Activated CD8-positive, alpha-beta memory T cell treated with anti-CD3 and anti-CD28 coated beads, Interleukin-2, amount 10 ng/mL, durations not matched to agents 7 days and 5 days (primary cell): ENCODE measurements at places on chromosomes 3 and 15.

GRCh38 chr15:84023636-84024035, 211.9 kb upstream of the GOLGA6L4 start:
- H3K4me3 ChIP-seq = no peak overlapping the region
- no peaks in the 10 kb centered on the region for H3K36me3 ChIP-seq
- no peaks in the 10 kb centered on the region for H3K4me1 ChIP-seq
- no peak overlapping the region for H3K27ac ChIP-seq

DNA sequence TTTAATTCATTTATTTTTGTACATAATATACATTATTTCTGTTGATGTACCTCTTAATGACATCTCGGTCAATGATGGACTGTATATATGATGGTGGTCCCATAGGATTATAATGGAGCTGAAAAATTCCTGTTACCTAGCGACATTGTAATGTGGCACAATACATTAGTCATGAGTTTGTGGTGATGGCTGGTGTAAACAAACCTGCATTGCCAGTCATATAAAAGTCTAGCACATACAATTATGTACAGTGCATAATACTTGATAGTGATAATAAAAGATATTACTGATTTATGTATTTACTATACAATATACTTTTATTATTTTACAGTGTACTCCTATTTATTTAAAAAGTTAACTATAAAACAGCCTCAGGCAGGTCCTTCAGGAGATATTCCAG, 15.1 kb downstream of the TTC14 start:
- no peaks in the 10 kb centered on the region for H3K27me3 ChIP-seq
- no peak for DNase-seq
- H3K4me1 ChIP-seq = no peaks in the 10 kb centered on the region

DNA sequence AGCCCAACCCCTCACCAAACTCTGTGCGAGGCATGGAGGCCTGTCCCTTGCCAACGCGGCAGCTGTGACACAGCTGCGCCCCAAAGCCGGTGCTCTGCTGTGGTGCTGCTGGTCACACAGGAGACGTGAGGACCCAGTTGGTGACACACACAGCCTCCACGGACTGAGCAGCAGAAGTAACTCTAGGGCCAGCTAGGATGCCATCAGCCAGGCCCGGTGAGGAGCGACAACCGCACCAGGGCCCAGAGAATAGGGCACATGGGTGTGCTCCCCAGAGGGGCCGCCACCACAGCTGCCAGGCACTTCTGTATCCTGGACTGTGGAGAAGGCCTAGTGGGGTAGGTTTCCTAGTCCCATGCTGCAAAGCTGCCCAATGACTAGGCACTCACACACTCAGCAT, 10.7 kb downstream of the ZXDC start:
- peaks cover 50% of the 10 kb centered on the region for H3K36me3 ChIP-seq
- no peak for DNase-seq
- H3K27me3 ChIP-seq = no peaks in the 10 kb centered on the region
- H3K27ac ChIP-seq = no peak overlapping the region
- H3K4me1 ChIP-seq = peaks cover 12% of the 10 kb centered on the region

DNA sequence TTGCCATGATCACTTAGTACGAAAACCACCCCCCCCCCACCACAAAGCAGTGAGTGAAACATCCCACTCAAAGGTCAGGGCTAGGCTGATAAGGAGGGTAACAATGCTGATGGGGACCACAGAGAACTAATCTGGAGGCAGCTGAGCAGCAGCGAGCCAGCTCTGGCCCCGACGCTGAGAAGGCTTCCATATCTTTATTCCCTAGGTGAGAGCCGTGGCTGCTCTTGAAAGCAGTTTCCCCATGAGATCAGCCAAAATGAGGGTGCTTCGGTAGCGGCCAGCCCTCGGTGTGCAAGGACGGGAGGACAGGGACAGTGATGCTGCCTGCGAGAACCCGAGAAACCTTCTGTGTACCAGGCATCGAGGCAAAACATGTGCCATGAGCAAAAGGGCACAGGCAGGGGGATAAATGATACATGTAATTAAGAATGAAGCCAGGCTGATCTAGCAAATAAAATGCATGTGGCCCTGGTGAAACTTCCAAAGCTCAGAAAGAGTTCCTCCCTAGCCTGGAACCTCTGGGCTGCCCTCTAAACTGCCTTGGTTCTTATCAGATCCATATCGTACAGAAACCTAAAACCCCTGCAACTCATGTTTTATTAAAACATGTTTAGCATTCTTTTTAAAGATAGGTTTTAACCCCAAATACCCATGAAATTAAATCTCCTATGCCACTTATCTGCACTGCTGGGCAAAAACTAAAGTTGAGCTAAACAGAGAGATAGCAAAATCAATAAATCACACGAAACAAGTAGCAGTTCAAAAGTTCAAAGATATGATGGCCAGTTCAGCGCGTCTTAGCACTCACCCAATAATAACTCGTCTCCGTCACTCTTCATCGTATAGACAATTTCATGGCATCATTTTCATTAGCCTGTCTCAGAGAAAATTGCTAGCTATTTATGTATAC, 337.3 kb downstream of the FOXP1 start:
- no peaks in the 10 kb centered on the region for H3K36me3 ChIP-seq
- H3K4me3 ChIP-seq = no peak overlapping the region
- H3K27me3 ChIP-seq = no peaks in the 10 kb centered on the region
- H3K4me1 ChIP-seq = no peaks in the 10 kb centered on the region
- H3K27ac ChIP-seq = no peak overlapping the region

GRCh38 chr15:39552556-39552955, 28.3 kb upstream of the THBS1 start:
- H3K4me1 ChIP-seq = peaks cover 26% of the 10 kb centered on the region
- H3K4me3 ChIP-seq = no peak overlapping the region
- no peak overlapping the region for H3K27ac ChIP-seq
- H3K36me3 ChIP-seq = no peaks in the 10 kb centered on the region
- no peak for DNase-seq

DNA sequence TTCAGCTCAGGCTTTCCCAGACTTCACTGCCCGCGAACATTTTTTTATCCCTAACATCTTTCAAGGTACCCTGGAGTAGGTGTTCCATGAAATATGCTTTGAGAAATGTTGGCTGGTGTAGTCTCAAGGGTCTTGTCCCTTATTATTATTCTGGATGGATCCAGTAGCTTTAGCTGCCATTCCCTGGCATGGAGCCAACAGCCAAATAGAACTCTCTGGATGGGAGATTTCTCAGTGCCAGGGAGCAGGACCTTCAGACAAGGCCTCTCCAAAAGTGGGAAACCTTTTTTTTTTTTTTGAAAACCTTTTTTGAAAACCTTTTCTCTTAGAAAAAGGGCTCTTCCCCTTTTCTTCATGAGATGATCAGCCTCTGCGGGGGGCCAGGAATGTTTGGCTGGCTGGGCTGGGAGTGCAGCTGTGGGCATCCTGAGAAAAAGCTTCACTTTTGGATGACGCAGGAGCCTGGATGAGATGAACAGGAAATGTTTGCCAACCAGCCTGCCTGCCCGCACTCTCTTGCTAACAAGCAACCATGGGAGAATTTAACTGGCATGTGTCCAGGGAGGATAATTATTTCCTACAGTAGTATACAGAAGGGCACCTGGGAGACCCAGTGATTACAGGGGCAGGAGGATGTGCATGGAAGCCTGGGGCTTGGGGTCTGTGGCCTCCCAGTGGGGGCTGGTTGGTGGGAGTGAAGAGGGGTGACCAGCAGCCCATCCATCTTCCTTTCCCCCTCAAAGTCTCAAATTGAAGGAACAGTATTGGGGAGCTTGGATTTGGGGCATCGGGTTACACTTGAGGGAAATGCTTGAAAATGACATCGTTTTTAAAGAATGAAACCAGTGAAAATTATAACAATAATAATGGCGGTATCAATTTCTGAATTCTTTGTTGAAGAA, 109.1 kb upstream of the LRIG1 start:
- H3K27ac ChIP-seq = no peak overlapping the region
- no peaks in the 10 kb centered on the region for H3K36me3 ChIP-seq
- no peak overlapping the region for H3K4me3 ChIP-seq
- H3K27me3 ChIP-seq = no peaks in the 10 kb centered on the region
- no peaks in the 10 kb centered on the region for H3K4me1 ChIP-seq
- no peak for DNase-seq
